ENCODE measurements at places on chromosomes 3 and 15.

GRCh38 chr3:174536319-174536718 lies 322.8 kb upstream of the NAALADL2 start:
- no peak for DNase-seq

GRCh38 chr3:128357538-128357937 lies 109.2 kb downstream of the DNAJB8 start:
- no peak for DNase-seq

GRCh38 chr3:70606018-70606417 lies 293.6 kb upstream of the MDFIC2 start:
- DNase-seq, result no peak

DNA sequence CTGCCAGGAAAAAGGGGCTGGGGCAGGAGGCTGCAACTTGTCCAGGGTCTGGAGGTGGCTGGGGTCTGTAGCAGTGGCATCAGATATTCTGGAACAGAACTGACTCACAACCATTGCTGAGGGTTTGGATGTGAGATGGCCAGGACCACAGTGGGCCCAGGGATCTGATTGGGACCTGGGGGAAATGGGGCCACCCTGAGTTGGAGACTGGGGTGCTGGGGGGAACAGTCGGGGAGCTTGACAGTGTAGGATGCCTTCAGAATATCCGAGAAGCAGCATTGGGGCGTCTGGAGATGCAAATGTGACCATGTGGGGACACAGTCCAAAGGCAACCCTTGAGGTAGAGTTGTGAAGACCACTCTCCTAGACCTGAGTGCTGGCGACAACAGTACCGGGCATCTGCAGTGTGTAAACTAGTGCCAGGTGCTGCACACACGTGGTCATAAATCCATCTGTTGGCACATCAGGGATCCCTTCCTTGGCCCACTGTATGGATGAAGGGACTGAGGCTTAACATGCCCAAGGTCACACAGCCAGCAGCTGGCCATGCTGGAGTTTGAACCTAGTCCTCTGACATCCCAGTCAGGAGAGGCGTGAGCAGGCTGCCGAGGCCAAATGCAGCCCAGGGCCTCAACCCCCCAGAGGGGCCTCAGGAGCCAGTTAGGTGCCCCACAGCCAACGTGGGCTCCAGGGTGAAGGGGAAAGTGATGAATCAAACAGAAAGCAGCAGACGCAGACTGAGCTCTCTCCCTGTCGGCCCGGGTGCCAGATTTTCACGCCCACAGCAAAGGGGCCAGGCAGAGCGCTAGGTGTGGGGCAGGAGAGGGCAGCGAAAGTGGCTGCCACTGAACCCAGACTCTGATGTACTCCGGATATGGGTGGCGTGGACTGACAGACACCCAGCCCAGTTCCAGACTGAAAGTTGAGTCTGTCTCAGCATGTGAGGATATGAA lies 18.8 kb downstream of the HEMK1 start:
- DNase-seq, result no peak

GRCh38 chr3:44066806-44067205 lies 174.9 kb upstream of the TOPAZ1 start:
- DNase-seq, result no peak

DNA sequence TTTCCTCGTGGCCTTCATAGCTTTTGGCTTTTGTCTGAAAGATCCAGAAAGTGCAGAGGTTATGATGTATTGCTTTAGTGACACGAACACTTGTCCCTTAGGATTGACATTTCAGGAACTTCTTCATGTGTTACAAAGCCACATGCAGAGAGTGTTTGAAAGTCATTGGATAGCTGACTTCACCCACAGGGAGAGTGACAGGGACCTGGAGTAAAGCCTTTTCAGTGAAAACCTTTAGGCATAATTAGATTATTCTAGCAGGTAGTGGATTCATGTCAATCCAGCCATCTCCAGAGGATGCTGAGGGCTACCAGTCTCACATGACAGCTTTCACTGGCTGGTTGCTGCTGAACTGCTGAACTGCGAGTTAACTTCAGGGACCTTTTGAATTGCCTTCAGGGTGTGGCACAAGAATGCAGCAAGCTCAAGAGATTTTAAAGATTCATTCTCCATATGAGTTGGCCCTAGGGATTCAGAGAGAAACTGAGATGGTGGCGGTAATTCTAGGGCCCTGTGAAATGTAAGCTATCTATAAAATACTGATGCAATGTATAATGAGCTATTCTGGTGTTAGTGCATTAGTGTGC lies 267.0 kb upstream of the GOLIM4 start:
- no peak for DNase-seq

DNA sequence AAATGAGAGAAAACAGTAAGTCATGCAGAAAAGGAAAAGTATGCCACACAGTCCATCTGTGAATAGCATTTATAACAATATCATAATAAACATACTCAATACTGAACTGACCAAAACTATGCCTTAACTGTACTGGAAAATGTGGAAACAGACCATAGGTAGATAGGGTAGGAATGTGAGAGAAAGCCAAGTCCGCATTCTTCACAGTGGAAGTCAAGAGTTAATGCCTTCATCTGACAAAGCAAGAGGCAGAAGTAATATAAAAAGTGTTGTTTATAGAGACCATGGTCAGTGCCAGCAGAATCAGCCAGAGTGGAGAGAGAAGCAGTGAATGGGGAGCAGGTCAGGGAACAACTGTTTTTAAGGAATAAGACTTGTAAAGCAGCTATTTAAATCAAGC lies 52.3 kb downstream of the KBTBD12 start:
- no peak for DNase-seq

Data from NT2/D1 (cell line).